Panc1 (cell line): ENCODE measurements at places on chromosomes 11 and 22.

DNA sequence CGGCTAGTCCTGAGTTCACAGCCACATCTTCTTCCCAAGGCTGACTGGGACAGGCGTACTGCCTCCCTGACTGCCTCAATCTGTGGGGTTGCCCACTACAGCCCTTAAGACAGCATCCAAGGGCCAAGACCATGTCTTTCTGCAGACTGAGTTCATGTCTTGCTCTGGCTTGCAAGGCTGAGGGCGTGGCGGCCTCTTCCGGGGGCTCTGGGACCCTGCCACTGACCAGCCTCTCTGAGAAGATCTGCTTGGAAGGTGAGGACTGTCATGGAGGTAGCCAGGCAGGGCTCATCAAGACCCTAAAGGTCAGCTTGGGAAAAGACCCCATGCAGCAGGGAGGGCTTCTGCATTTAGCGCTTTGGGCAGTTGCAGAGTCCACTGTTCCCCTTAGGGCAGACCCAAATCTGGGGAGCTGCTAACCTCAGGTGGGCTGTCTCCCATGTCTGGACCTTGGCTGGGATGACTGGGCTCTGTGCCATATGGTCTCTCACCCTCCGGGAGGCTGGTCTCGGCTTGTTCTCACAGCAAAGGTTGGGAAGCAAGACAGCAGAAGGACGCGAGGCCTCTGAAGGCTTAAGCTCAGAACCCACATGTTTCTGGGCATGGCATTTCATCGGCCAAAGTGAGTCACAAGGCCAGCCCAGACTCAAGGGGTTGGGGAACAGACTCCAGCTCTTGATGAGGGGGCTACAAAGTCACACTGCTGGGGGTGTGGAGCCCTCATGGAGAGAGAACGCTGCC is 109.1 kb upstream of the LMO1 start:
- no peaks in the 10 kb centered on the region for H3K36me3 ChIP-seq
- no peaks in the 10 kb centered on the region for H3K4me1 ChIP-seq
- no peak overlapping the region for H3K27ac ChIP-seq
- H3K4me3 ChIP-seq: no peak overlapping the region

DNA sequence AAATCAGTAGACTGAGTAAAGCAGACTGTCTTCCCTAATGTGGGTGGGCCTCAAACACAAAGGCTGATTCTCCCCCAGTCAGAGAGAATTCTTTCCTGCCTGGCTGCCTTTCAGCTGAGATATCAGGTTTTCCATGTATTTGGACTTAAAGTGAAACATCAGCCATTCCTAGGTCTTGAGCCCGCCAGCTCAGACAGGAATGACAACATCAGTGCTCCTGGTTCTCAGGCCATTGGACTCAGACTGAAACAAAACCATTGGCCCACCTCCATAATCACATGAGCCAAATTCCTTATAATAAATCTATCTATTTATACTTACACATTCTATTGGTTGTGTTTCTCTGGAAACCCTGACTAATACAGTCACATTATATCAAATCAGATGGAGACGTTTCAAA is 56.7 kb upstream of the CLPB start:
- DNase-seq: no peak
- peaks cover 28% of the 10 kb centered on the region for H3K27me3 ChIP-seq
- H3K4me1 ChIP-seq: no peaks in the 10 kb centered on the region
- H3K4me3 ChIP-seq: no peak overlapping the region

DNA sequence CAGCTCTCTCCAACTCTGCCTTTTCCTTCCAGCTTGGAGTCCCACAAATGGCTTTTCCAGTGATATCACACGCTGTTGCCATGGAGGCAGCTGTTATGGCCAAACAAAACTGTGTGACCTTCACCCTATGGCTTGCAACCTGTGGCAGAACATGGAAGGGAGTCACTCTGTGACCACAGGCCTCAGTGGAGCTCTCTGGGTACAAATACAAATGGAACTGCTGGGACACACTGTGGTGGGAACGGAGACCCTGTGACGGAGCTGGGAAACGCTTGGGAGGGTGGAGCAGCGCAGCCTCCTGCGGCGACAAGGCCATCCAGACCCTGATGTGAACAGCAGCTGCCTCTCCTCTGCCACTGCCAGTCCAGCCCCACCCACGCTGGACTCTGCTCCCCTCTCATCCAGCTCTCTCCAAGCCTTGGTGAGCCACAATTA is 162.5 kb downstream of the ETS1 start:
- DNase-seq: no peak
- H3K36me3 ChIP-seq: no peaks in the 10 kb centered on the region
- no peak overlapping the region for H3K27ac ChIP-seq
- H3K27me3 ChIP-seq: no peaks in the 10 kb centered on the region
- H3K4me3 ChIP-seq: no peak overlapping the region

DNA sequence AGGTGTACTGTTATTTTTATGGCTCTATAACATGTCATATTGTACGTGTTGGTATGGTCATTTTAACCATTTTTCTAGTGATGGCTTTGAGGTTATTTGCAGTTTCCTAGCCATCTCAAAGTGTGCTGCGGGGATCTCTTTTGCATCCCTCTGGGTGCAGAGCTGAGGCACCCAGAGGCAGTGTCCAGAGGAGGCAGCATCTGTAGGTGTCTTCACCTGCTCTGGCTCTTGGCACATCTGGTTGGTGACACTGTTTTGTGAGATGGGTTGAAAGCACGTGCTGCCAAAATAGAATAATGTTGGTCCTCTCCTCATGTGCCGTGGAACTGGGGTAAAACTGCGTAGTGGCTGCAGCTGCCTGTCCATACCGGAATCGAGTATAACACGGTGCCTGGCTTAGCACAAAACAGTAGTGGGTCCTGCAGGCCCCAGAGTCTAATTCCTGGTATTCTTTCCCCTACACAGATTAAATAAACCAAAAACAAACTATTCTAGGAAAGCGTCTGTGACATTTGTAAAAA is 12.9 kb downstream of the NEAT1 start:
- no peaks in the 10 kb centered on the region for H3K27me3 ChIP-seq
- no peak for DNase-seq
- peaks cover 8% of the 10 kb centered on the region for H3K36me3 ChIP-seq

DNA sequence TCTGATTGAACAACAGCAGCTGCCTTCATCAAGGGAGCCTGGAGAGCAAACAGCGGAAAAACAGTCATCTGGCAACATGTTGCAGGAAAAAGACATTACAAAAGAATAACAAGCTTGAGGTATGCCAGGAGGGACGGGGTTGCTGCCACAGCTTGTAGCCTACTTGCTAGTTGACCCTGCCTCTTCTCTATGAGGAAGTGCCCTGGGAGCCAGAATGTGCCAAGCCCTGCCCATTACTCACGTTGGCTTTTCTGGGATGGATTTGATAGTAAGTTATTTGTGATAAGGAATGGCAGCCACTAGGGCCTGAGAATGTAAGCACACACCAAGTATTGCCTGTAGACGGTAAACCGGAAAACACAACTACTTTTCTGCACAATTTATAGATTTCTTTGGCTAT is 113.5 kb upstream of the KIRREL3 start:
- H3K27me3 ChIP-seq: peaks cover 11% of the 10 kb centered on the region
- no peak overlapping the region for H3K4me3 ChIP-seq
- H3K36me3 ChIP-seq: no peaks in the 10 kb centered on the region
- no peaks in the 10 kb centered on the region; the same call in 1 of the 2 replicates for H3K4me1 ChIP-seq

DNA sequence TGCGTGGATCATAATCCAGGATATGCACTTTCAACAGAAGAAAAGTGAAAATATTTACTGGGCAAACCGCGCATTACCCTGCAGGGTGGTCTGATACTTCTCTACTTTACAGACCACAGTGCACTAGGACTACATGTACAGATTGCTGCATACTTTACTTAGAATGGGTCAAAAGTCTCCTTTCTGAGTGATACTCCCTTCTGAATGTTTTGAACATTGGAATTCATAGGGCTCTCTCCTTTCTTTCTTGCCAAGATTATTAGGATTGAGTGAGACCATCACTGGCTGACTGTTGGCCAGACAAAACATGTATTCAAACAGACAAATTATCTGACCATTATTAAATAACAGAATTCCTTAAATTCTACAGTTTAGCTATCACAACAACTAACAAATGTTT is 6.6 kb upstream of the FIBIN start:
- no peaks in the 10 kb centered on the region for H3K36me3 ChIP-seq
- no peak overlapping the region for H3K27ac ChIP-seq
- no peak overlapping the region for H3K4me3 ChIP-seq
- no peaks in the 10 kb centered on the region for H3K4me1 ChIP-seq

DNA sequence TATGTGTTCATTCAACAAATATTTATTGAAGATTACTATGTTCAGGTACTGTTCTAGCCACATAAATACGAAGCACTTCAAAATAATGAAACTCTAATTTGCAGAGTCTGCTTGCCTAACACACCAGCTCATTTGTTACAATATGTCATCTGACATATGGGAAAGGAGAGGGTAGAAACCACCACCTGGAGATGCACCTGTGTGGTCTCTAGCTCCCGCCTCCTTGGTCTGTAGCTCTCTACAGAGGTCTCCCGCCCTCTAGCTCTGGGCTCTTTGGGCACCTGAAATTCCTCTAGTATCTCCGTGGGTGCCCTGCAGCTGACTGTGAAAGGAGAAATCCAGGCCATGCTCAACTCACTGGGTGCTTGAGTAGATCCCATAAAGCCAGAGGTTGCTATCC is 51.4 kb upstream of the DBX1 start:
- H3K4me3 ChIP-seq: no peak overlapping the region
- H3K36me3 ChIP-seq: no peaks in the 10 kb centered on the region
- no peak for DNase-seq
- peaks cover 7% of the 10 kb centered on the region; the same call in 1 of the 2 replicates for H3K27me3 ChIP-seq
- no peak overlapping the region for H3K27ac ChIP-seq
- H3K4me1 ChIP-seq: no peaks in the 10 kb centered on the region

DNA sequence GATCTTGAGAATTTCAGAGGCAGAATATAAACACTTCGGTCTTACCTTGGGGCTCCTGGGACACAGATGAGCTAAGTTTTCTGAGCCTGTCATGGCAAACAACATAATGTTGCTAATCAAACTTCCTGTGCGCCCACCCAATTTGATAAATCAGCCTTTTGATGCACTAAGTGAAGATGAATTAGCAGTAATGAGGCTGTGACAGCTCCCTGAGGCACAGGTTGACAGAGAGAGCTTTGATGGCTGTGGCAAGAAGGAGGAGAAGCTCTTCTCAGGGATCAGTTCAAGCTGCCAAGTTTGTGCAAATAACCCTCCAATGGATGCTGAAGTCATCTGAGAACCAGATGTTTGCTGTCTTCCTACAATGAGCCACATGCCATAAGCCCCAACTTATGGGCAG is 34.4 kb downstream of the DRD2 start:
- no peaks in the 10 kb centered on the region; the same call in 1 of the 2 replicates for H3K4me1 ChIP-seq
- H3K27ac ChIP-seq: no peak overlapping the region
- H3K27me3 ChIP-seq: peaks cover 2% of the 10 kb centered on the region; the same call in 1 of the 2 replicates
- H3K4me3 ChIP-seq: no peak overlapping the region
- no peak for DNase-seq

DNA sequence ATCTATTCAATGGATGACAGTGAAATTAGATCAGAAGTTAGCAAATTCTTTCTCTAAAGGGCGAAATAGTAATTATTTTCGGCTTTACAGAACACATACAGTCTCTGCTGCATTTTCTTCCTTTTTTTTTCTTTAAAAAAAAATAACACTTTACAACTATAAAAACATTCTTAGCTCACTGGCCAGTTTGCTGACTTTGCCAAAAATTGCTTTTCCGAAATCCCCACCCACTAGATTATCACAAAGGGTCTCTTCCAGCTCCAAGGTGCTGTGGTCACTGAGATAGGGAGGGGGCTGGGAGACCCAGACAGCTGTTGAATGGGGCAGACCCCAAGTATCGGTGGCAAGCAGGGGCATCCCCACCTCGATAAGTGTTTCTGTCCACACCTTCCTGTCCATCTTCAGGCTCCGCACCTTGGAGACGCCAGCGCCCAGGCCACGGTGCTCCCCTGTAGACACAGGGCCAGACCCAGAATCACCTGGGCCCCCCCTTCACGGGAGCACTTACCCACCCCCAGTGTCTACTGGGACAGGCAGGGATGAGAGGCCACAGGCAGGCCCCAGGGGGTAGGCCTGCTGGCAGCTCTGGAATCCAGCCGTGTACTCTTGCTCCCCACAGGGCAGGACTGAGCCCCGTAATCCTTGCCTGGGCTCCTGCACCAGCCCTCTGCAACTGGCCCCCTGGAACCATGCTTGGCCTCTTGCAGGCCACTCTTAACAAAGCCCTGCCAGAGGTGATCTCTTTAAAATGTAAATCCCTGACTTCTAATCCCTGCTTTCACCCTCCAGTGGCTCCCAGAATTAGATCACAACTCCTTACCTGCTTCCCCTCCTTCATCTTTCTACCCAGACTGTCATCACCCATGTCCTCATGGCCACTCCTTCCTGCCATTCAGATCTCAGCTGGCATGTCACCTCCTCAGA is 31.5 kb upstream of the PDE2A start:
- no peaks in the 10 kb centered on the region for H3K4me1 ChIP-seq
- H3K27me3 ChIP-seq: no peaks in the 10 kb centered on the region
- DNase-seq: no peak
- H3K36me3 ChIP-seq: no peaks in the 10 kb centered on the region

DNA sequence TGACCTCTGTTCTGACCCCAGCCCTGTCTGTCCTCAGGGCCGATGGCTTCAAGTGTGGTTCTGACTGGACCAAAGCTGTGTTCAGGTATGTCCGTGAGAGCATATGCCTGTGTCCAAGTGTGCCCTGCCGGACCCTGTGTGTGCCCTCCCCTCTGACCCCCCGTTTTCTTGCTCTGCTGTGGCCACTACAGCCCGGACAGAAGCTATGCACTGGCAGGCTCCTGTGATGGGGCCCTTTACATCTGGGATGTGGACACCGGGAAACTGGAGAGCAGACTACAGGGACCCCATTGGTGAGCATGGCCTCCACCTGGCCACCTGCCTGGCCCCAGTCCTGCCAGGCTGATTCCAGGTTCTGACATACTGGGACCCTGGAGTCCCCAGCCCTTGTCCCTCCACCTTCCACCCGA is 14.5 kb downstream of the ATG16L2 start:
- H3K4me1 ChIP-seq: 0 out of 2 replicates have a peak, but pooled peaks cover 4% of the 10 kb centered on the region
- H3K27me3 ChIP-seq: no peaks in the 10 kb centered on the region
- H3K36me3 ChIP-seq: no peaks in the 10 kb centered on the region

GRCh38 chr11:8206251-8207079 is 37.6 kb upstream of the RIC3 start:
- no peaks in the 10 kb centered on the region for H3K4me1 ChIP-seq
- H3K36me3 ChIP-seq: no peaks in the 10 kb centered on the region
- no peak overlapping the region for H3K27ac ChIP-seq
- no peak overlapping the region for H3K4me3 ChIP-seq

GRCh38 chr11:133598906-133599305 is 66.6 kb upstream of the OPCML start:
- H3K4me3 ChIP-seq: no peak overlapping the region
- H3K4me1 ChIP-seq: no peaks in the 10 kb centered on the region
- H3K27me3 ChIP-seq: no peaks in the 10 kb centered on the region
- H3K27ac ChIP-seq: no peak overlapping the region
- no peaks in the 10 kb centered on the region for H3K36me3 ChIP-seq
- no peak for DNase-seq

GRCh38 chr11:118938491-118939403 is 13.0 kb upstream of the BCL9L start:
- peaks cover 3% of the 10 kb centered on the region; the same call in 1 of the 2 replicates for H3K4me1 ChIP-seq
- no peak overlapping the region for H3K27ac ChIP-seq
- no peak for DNase-seq

- no peaks in the 10 kb centered on the region for H3K36me3 ChIP-seq
- H3K4me1 ChIP-seq: no peaks in the 10 kb centered on the region
- H3K4me3 ChIP-seq: no peak overlapping the region
- no peak for DNase-seq
- no peak overlapping the region for H3K27ac ChIP-seq
Observed at GRCh38 chr11:116689413-116690127, 83.2 kb downstream of the BUD13 start.
